ENCODE measurements at places on chromosomes 13 and 19.

DNA sequence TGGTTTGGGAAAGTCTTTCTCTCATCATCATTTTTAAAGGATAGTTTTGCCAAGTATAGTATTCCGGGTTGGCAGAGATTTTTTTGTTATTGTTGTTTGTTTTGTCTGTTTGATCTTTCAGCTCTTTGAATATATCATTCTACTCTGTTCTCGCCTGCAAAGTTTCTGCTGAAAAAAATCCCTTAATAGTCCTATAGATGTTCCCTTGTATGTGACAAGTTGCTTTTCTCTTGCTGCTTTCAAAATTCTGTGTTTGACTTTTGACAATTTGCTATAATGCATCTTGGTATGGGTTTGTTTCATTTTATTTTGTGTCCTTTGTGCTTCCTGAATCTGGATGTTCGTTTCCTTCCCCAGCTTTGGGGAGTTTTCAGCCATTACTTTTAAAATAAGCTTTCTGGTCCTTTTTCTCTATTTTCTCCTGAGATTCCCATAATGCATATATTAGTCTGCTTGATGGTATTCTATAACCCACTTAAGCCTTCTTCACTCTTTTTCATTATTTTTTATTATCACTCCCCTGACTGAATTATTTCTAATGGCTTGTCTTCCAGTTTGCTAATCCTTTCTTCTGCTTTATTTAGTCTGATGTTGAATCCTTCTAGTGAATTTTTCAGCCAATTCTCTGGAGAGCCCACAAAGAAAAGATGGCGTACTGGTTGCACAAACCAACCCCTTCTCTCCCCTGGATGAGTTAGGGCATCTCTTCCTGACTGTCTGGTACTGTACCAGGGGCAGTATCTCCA is 14.6 kb downstream of the ZNF569 start:
- DNase-seq: no peak

GRCh38 chr19:18109733-18110608 is 12.4 kb downstream of the MAST3 start:
- DNase-seq: peak; percentile 51

- no peak for DNase-seq
These were observed 294.8 kb downstream of the KCNRG start for GRCh38 chr13:50309882-50310594.

DNA sequence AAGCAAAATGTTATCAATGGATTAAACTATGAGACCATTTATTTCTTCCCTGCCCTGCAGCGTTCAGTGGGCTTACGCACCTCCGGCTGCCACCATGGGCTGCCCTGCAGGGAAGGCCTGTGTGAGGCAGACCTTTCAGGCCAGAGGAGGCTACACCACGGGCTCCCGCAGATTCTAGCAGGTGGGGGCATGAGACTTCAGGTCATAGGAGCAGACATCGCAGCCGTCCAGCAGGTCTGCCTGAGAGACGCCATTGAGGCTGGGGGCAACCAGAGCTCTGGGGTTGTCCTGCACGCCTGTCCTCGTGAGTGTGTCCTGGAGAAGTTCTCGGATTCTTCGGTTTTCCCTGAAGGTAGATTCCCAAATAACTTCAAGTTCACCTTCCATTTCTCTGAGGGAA is 9.4 kb upstream of the SLC7A9 start:
- DNase-seq: no peak

DNA sequence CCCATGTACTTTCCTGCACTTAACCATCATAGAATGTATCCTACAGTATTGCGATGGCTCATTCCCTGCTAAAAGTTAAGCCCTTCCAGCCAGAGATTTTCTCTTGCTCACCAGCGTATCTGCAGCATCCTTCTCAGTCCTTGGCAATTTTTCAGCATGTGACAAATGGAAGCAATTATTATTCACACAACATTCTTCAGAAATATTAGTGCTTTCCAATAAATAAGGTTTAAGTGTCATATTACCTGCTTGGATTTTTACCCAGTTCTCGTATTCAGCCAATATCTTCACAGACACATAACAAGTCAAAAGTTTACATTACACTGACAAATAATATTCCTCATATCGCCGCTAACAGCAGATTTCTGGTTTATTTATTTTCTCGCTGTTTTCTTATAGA is 82.3 kb downstream of the POU4F1 start:
- DNase-seq: no peak

- DNase-seq: no peak
These were observed 485.2 kb downstream of the ZNF536 start for GRCh38 chr19:30857388-30857787.

GRCh38 chr13:108549934-108550333 is 79.5 kb upstream of the MYO16 start:
- no peak for DNase-seq

DNA sequence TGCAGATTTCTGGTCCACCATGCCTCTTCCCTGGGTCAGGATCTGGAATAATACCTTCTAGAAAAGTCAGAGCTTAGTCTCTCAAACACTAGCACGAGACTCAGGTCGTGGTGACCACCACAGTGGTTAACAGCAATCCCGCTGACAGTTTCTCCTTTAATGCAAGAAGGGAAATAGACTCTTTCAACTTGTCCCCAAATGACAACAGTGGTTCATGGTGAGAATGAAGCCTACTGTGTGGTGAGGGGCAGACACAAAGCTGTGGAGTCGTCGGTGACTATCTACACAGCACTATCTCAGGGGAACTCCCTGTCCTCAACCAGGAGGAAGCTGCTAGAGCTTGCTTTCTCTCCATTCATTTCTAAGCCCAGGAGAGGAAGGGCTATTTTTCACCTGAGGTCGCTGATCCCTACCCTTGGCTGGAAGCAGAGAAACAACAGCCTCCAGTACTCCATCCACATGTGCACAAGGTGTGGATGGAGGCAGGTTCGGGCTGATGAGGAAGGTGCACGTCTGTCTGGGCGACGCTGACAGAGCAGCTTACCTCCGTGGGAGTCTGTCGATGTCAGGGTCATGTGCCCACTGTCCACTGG is 72.4 kb downstream of the STK24 start:
- DNase-seq: peak; percentile 18

GRCh38 chr19:51572908-51573307 is 1.8 kb downstream of the ZNF175 start:
- DNase-seq: no peak

DNA sequence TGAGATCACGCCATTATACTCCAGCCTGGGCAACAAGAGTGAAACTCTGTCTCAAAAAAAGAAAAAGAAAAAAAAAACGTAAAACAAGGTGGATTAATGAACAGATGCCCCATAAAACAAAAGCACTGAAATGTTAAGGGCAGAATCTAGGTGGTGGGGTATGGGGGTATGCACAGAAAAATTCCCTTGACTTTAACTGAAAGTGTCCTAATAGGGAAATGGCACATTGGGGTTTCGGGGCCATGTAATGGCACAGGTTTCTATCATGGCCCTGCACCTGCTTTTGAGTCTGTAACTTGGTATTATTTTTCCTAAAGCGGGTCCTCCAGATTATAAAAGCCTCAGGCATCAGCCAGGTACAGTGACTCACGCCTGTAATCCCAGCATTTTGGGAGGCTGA is 16.2 kb downstream of the NOP53 start:
- DNase-seq: no peak

GRCh38 chr13:25179832-25180774 is 8.0 kb upstream of the AMER2 start:
- DNase-seq: no peak

DNA sequence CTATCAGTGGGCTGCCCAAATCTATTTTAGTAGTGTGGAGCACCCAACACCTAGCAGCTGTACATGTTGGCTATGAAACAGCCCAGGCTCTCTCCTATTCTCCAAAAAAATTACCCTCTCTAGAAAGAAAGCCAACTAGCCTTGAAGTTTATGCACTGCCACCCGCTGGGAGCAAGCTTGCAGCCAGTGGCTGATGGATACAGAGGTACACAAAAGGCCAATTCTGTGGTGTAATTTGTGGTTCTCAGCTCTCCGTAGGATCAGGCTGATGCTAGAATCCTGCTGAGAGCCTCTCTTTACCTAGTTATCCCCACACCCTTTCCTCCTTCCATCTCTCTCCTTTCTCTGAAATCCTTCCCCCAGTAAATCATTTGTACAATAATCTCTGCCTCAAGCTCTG is 1120.7 kb downstream of the DIAPH3 start:
- no peak for DNase-seq

DNA sequence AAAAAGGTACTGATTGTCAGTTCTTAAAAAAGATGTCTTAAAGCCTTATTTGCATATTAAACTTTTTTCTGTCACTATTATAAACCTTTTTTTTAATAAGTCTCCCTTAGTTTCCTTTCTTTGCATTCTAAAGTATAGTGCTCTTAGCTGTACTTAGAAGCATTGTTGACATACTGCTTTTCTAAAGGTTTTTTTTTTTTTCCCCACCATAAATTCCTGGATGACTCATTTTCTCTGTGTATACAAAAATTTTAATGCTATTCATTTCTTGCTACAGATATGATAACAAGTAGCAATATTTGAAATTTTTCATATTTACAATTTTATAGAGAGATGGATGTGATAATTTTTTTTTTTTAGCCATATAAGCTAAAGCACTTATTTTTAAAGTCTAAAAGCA is 43.5 kb downstream of the METTL21C start:
- DNase-seq: no peak

GRCh38 chr13:112905990-112906641 is 62.9 kb upstream of the MCF2L start:
- no peak for DNase-seq

DNA sequence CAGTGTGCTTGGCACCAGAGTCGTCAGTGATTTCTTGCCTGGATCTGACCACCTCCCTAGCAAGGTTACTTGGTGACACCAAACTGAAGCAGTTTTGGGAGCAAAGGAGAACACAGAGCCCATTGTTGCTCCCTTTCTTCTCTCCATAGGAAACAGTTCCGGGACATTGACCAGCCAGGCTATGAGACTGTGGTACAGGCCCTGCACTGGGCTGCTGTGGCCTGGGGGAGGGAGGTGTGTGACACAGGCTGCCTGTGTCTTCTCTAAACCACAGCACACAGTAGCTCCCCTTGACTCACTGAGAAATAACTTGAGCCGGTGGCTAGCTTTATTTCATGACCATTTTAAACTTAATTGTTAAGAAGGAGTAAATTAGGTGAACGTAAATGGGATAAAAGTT is 214.8 kb upstream of the UBL3 start:
- no peak for DNase-seq

DNA sequence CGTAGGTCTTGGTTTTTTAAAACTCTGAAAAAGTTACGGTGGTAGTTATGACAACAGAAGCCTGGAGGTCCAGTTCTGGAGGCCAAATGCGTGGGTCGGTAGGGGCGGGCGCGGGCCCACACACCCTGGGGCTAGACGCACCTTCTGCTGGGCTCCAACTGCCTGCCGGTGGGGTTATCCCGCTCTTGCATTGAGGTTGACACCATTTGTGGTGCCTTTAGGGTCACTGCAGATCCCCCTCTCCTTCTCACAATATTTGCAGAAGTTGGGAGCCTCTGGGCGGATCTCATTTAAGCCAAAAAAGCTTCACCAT is 81.6 kb downstream of the CHST8 start:
- no peak for DNase-seq

DNA sequence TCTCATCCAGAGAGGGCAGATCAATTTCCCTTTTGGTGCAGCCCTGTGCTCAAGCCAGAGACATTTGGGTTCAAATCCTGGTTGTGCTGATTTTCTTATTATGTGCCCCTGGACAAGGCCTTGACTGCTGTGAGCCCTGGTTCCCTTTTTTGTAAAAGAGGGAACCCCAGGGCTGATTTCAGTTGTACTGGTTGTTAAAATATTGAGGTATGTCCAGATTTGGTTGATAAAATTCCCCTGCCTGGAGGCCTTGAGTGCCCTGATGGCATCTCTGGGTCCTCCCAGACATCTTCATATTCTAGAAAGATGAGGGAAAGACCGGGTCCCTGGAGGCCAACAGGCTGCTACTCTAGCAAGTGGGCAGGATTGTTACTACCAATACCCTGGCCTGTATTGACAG is 14.4 kb upstream of the PLAUR start:
- peak; percentile 68 for DNase-seq

GRCh38 chr13:90526711-90527110 is 820.8 kb upstream of the MIR17HG start:
- no peak for DNase-seq

DNA sequence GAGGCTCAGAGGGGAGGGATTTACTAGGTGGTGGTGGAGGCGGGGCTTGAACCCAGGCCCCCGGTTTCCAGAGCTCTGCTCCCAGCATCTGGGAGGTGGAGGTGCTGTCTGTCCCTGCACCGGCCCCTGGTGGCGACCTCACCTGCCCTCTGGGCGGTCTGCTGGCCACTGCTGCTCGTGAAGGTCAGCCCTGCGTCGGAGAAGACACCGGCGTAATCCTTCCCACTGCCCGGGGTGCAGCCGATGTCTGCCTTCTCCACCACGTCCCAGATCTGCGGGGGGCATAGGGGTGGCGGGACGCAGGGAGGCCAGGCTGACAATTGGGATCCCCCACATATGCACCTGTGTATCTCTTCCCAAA is 12.8 kb downstream of the C3 start:
- no peak for DNase-seq

DNA sequence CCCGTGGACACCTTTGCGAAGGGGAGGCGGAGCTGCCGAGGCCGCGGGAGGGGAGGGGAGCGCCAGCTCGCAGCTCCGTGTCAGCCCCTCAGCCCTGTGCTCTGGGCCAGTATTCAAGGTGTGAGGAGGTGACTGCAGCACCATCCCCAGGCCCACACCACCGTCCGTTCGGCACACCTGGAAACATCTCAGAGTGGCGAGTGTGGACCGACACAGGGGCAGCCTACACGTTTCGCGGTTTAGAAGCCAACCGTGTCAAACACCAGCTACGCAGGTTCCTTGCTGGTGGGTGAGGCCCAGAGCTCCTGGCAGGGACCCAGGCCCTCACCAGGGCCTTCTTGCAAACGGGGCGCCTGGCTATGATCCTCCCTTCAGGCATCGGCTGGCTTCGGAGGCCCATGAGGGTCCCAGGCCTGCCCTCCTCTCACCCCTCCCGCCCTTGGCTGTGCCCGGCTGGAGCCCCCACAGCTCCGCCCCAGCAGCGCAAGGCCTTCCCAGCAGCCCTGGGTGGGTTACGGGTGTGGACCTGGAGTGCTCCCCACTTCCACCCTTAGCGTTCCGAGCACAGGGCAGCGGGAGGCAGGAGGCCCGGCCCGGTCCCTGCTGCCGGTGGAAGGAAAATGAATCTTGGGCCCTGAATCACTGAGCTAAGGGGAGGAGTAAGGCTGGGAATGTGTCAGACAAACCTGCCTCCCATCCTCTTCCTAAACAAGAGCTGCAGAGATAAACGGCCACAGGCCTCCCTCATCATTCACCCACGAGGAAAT is 1.2 kb downstream of the C13orf46 start:
- DNase-seq: no peak

DNA sequence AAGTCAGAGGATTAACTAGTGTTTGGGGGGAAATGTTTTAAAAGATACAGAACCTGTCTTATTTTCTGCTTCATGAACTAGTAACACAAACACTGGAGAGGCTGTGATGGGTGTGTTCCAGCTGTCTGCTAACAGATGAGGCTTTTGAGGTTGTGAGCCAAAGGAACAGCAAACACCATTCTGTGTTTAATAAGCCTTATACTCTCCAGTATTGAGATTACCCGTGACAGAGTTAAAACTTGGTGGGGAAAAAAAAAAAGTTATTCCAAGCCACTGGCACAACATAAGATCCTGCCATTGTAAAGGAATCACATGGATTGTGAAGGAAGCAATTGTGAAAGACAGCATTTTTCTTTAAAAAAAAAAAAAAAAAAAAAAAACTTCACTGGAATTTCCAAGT is 48.4 kb downstream of the KCTD12 start:
- no peak for DNase-seq
